ENCODE measurements at places on chromosomes 12 and 14.

DNA sequence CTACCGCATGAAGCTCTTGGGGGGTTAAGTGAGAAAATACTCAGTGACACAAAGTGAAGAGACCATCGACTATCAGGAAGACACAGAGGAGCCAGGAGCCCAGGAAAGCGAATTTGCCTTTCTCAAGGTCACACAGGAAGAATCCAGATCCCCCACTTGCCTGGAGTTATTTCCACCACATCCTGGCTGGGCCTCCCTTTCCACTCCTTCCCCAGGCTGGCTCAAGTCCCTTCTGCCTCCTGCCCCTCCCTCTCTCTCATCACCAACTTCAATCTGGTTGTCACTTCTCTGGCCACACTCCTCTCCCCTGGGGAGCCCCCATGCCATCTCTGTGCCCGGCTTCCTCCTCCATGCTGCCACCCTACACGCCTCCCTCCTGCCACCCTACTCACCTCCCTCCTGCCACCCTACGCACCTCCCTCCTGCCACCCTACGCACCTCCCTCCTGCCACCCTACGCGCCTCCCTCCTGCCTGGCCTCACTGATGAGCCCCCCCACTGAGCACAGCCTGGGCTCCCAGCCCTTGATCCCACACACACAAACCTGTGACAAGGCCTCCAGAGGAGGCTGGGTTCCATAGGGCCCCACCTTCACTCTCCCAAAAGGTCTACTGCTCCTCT is 6.3 kb downstream of the SCNN1A start:
- no peak for DNase-seq

DNA sequence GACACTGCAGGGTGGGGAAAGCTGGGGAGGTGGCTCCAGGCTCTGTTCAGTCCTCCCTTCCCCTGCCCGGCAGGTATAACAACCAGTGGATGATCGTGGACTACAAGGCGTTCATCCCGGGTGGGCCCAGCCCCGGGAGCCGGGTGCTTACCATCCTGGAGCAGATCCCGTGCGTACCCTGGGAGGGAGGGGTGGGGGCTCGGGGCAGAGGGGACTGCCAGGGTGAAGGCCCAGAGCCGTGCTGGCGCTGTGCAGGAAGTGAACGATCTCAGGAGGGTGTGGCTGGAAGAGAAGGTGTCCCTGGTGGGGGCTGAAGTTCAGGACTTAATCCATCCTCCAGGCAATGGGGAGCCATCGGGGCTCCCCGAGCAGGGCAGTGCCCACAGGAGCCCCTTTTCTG is 18.9 kb downstream of the SDS start:
- no peak for DNase-seq

- no peak for DNase-seq
These were observed 23.2 kb downstream of the PEX5 start for GRCh38 chr12:7212678-7213077.

GRCh38 chr12:15733136-15733535 is 56.1 kb downstream of the EPS8 start:
- DNase-seq, result no peak

- no peak for DNase-seq
These were observed 50.0 kb downstream of the LGMN start for GRCh38 chr14:92698393-92698792.

DNA sequence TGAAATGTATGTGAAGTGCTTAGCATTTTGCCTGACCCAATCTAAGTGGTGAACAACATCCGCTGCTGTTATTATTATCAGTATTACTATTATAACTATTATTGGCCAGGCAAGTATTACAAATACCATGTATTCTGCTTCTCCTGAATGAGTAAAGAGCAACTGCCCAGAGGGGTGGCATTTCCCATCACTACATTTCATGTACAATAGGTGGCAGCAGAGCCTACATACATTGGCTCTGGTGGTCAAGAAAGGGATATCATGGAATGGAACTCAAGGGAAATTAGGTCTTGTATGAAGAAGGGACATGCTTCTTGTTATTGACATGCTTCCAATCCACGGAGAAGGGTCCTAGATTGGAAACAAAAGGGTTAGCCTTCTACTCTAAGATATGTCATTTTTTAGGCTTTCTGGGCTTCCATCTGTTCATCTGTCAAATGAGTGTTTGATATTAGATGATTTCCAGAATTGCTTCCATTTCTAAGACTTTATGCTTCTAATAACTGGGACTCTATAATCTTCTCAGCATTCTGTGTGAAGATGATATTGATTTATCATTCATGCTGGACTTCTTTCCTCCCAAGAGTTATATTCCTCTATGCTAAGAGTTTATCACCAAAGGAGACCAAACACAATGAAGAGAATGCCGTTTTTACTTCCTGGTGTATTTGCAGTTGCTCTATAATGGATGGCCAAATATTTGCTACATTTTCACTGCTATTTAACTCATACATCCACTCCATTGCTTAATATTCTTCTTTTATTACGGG is 239.1 kb downstream of the SSPN start:
- peak; percentile 52 for DNase-seq

DNA sequence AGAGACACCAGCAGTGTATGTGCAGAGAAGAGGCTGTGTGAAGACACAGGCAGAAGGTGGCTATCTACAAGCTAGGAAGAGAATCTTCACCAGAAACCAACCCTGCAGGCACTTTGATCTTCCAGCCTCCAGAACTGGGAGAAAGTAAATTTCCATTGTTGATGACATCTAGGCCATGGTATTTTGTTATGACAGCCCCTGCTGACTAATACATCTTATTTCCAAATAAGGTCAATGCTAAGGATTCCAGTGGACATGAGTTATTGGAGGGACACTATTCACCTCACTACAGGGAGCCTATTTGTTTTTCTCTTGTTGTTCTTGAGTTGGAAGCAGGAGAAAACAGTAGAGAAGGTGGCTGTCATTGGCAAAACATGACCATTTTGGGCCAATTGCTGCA is 88.5 kb upstream of the RIN3 start:
- no peak for DNase-seq

DNA sequence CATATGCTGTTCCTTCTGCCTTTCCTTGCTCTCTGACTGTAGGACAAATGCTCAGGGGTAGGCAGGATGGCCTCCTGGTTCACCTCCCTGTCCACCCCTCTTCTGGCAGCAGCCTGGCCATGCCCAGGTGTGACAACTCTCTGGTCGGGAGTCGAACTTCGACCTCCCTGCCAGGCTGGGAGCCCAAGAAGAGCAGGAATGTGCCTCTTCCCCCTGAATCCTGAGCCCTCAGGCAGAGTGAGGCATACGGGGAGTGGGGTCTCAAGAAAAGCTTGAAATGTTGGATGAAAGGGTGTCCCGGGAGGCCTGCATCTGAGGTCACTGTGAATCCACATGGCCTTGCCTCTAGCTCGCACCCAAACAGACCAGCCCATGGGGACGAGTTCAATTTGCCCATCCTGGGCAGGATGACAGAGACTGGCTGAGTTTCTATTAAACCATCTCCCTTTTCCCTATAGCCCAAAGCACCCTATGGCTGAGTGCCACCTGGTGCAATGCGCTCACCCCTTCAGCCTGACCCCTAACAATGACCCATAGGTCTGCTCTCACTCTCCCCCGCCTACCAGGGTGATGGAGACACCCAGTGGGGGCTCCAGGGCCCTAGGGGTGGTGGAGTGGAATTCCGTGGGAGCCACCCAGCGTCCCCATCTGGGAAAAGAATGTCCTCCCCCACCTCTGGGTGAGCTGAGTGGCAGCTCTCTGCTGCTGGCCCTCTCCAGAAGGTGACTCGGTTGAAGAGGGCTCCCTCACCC is 52.9 kb upstream of the DIO3 start:
- no peak for DNase-seq

DNA sequence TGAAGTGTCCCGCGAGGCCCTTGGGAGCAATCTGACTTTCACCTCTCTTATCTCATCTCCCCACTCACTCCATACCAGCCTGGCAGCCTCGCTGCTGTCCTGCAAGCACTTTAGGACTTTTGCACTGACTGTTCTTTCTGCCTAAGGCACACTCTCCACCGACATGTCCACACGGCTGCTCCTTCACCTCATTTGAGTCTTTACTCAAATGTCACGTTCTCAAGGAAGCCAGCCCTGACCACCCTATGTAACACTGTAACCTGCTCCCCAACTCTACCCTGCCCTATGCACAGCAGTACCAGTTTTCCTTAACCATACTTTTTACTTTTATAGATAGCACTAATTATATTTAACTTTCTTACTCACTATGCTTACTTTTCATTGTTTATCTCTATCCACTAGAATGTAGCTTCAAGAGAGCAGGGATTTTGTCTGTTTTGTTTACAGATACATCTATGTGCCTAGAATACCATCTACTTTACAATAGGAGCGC is 32.0 kb downstream of the PRKD1 start:
- DNase-seq, result no peak

- DNase-seq, result no peak
These were observed 24.5 kb downstream of the HRK start for GRCh38 chr12:116856729-116857128.

GRCh38 chr14:77275041-77275580 is 4.1 kb upstream of the NGB start:
- no peak for DNase-seq

GRCh38 chr12:131487388-131488124 is 223.3 kb upstream of the SFSWAP start:
- DNase-seq, result no peak

All from HuH-7 (cell line).